ENCODE measurements at places on chromosomes 1 and 21.

DNA sequence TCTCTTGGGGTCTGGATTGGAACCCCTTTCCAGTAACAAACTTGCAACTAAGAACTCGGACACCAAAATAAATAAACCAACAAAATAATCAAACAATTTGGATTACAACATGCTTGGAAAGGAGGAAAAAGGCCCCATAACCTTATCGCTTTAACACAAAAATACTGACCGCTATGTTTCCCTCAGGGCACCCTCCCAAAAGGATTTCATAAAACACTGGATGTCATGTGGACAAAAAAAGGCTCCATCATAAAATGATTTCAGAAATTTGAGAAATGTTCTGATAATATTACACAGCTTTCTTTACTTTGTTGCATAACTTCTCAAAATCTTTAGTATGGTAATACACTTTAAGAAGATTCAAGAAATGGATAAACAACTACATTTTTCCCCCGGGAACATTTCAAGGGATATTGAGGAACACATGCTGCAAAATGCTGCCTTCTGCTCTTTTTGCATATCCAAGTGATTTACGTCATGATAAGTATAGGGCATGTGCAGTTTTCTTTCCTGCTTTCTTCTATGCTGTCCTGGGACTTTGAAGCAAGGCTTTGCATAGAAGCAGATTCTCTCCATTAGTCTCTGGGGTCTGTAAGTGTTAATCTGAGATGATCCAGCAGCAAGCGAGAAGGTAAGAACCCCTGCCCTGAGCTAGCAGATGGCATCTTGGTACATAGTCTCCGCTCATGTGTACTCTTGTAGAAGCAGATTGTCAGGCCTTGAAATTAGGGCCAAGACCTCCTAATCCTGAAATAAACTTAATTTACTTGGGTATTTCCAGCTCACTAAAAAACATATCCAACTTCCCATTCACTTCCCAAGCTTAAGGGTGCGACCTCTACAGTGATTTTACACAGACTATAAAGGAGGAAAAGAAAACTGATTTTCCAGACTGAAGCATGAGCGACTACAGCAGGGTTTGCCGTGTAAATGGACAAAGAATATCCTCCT is 85.5 kb upstream of the KIAA0040 start:
- no peak for DNase-seq

DNA sequence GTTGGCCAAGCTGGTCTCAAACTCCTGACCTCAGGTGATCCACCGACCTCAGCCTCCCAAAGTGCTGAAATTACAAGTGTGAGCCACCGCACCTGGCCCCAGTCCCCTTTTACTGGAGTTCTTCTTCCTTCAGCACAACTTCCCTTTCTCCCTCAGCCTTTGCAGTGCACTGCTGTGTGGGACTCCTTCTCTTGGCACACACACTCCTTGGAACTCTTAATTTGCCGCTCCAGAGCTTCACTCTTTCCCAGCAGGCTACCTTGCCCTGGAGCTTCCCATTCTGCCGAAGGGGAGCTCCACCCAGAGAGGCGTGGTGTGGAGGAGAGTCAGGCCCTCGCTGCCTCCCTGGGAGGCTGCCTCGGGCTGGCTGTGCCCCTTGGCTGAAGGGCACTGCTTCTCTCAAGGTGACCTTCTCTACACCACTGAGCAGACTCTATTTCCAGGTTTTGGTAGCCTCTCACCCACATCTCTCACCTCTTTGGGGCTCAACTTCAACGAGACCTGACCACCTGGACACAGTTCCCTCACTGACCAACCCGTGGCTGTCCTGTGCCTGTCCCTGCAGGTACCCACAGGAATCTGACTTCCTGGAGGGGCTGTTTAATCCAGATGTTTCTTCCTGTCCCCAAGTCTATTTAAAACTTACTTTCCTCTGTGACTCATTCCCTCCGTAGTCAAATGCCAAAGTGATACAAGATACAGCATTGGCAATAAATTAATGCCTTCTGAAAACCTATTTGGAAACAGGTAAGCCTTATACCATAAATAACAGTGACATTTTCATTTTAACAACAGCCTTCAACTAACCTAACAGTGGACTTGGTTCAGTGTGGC is 227.3 kb upstream of the KIAA0040 start:
- DNase-seq, result no peak

DNA sequence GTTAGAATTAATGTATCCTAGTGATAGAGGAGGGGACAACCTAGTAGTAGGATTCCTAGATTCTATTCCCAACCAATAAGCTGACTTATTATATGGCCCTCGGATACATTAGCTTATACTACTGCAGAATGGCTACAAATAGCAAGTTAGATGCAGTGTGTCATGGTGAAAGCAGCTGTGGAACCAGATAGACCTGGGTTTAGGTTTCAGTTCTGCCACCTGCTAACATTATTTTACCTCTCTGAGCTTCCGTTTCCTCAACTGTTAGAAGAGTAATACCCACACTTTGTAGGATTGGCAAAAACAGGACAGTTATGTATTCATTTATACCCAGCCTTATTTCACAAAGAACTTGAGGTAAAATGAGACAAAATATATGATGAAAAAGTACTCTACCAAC is 21.6 kb upstream of the MAGOH start:
- no peak for DNase-seq

DNA sequence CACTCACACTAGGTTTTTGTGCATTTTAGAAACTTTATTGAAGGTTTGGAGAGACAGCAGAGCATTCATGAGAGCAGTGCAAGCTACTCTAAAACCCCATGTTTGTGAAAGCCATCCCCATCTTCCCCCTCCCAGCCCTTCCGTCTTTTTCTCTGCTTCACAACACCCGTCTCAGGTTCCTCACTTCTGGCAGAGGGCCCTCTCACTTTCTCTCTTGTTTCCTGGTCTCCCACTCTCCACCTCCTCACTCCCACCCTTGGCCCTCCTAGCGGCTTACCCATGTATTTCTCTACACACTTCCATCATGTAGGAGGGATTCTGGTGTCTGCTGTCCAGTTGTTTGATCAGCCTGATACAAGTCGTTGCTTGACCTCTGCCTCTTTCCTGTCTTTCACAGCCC is 92.7 kb downstream of the LRRC8C start:
- no peak for DNase-seq

DNA sequence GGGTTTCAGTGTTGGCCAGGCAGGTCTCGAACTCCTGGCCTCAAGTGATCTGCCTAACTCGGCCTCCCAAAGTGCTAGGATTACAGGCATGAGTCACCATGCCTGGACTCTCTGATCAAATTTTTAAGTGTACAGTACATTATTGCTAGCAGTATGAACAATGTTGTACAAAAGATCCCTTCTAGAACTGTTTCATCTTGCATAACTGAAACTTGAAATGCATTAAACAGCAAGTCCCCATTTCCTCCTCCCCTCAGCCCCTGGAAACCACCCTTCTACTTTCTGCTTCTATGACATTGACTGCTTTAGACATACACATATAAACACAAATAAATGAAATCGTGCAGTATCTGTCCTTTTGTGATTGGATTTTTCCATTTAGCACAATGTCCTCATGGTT is 463.4 kb downstream of the PTPRC start:
- DNase-seq, result no peak
